ENCODE measurements at places on chromosomes 5 and 9.
A peak's percentile ranks its signal among the peaks of the same experiment; 100 is the strongest.

- no peak for DNase-seq
These were observed 13.4 kb upstream of the TSC1 start for GRCh38 chr9:132957805-132958204.

DNA sequence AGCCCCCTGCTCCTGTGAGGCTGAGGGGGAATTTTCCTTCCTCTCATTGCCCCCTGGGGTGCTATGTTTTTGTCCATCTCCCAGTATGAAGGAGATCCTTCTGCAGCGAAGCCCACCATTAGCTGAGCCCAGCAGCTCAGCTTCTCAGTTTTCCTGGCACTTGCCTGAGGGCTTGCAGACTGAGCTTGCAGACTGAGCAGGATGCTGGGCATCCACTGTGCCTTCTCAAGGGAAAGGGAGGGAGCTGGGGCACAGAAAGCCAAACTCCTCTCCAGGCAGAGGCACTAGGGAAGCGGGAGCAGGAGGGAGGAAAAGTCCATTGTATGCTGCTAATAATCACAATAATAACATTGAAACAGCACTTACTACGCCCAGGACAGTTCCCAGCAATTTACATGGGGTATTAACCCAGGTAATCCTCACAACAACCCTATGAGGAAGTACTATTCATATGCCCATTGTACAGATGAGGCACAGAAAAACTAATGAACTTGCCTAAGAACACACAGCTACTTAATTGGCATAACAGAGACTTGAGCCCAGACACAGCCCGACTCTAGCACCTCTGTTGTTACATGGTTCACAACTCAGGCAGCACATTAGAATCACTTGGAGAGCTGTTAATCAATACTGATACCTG, 86.9 kb upstream of the SSBP2 start:
- no peak for DNase-seq

DNA sequence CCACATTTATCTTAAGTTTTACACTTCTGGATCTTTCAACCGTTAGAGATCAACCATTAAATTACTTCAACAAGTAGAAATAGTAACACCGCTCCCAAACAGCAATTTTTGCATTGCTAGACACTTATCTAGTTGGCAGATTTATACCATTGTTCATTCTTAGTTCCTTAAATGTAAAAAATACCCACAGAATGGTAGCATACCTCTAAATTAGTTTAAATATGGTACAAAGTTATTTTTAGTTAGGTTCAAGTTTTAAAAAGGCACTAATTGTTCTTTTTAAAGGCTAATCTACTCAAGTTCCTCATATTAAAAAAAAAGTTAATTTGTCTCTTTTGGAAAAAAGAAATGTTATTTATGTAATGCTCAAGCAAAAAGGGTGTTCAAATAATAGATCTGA, 8.1 kb downstream of the PFDN1 start:
- no peak for DNase-seq

GRCh38 chr9:124932333-124932732, 8.6 kb downstream of the GOLGA1 start:
- no peak for DNase-seq

GRCh38 chr9:122127396-122127798, 32.2 kb downstream of the NDUFA8 start:
- DNase-seq = no peak

- DNase-seq = no peak
These were observed 2.9 kb downstream of the RPS23 start for GRCh38 chr5:82275216-82275664.

DNA sequence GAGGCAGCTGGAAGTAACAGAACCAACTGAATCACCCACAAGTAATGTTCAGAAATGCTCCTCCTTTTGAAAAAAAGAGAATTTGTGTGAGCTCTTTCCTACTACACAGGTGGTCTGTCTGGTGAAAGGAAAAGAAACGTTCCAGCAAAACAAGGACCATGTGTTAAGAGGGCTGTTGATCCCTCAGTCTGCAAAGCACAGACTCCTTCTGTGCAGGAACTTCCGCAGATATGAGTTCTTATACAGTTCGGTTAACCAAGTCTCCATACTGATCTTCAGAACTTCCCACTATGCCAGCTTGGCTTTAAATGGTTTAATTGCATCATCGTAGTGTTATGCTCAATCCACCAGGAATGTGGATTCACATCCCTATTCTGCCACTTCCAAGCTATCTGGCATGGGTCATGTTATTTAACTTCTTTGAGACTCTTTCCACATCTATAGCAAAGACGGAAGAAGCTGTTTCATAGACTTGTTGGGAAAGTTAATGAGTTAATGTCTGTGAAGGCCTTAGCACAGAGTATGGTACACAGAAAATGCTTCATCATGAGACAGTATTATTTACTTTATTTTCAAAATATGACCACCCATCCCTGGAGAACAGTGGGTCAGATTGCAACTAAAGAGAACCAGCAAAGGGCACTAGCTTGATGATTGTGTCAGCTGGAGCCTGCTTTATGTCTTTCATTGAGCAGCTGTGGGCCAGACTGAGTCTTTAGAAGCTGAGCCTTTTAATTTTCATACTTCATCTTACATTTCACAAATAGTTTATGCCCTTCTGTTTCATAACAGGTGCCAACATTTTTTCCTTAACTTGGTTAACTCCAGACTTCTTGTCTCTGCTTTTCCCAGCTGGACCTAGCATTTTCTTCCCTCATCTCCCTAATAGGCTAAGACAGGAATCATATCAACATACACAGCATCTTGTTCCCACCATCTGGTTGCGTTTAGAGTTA, 89.9 kb downstream of the MAMDC2 start:
- DNase-seq = no peak

- DNase-seq = no peak
These were observed 6.5 kb upstream of the HMCN2 start for GRCh38 chr9:130259044-130259443.

DNA sequence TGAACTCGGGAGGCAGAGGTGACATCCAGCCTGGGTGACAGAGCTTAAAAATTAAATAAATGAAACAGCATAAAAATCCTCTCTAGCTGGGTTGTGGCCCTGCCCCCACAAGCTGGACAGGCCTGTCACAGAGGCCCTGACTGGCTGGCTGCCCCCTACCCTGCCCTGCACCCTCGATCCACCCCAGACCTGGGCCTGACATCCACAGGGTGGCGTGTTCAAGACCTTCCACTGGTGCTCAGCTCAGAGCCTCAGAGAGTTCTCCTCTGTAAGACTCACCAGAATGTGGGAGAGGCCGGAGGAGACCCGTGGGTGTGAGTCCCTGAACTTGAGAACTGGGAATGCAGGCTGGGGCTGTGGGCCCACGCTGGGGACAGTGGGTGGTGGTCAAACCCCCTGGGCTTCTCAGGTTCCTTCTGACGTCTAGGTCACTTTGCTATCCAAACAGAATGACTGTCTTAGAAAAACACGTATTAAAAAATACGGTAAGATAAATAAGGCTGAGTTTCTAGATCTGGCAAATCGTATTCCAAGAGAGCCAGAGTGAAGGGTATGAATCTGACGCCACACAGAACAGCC, 9.7 kb upstream of the WDR38 start:
- peak; percentile 81 for DNase-seq

- no peak for DNase-seq
These were observed 92.8 kb downstream of the SNX18 start for GRCh38 chr5:54610197-54610944.

- DNase-seq = no peak
These were observed 61.3 kb downstream of the BOD1 start for GRCh38 chr5:173554989-173555705.

GRCh38 chr5:88502179-88503040, 233.8 kb upstream of the TMEM161B start:
- no peak for DNase-seq

DNA sequence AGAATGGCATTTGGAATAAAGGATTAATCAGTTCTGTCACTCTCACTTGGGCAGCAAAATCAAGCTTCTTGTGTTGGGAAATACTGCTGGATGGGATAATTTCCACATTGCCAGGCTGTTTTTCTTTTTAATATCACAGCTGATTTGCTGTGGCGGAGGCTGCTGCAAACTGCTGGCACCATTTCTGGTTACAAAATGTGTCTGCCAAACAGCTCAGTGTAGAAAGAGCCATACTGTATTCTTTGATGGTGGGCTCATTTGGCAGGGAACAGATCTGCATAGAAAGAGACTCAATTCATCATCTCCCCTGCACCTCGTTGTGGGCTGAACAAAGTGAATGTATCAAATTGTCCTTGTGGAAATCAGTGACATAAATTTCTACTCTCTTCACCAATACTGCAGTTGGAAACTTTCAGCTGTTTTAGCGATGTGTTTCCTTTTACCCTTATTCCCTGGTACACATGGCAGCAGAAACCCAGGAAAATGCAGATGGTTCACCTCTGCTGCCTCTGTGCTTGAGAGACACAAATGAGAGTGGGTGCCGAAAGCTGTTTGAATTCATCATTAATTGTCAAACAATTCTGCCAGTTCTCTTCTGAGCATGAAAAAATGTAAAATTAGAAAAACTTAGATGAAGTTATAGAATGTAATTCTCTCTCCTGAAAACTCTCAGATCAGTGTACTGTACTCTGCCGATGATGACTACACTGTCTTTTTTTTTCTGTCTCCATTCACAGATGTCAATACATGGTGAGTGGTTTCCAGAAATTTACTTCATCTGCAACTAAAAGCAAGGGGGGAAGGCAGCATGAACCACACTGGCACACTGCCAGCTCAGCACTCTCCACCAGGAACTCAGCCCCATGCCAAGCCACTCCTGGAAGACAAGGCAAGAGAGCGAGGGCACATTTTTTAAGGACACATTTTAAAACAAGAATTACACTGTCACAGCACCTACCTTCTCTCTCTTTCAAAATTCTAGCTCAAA, 75.0 kb downstream of the HMHB1 start:
- no peak for DNase-seq

DNA sequence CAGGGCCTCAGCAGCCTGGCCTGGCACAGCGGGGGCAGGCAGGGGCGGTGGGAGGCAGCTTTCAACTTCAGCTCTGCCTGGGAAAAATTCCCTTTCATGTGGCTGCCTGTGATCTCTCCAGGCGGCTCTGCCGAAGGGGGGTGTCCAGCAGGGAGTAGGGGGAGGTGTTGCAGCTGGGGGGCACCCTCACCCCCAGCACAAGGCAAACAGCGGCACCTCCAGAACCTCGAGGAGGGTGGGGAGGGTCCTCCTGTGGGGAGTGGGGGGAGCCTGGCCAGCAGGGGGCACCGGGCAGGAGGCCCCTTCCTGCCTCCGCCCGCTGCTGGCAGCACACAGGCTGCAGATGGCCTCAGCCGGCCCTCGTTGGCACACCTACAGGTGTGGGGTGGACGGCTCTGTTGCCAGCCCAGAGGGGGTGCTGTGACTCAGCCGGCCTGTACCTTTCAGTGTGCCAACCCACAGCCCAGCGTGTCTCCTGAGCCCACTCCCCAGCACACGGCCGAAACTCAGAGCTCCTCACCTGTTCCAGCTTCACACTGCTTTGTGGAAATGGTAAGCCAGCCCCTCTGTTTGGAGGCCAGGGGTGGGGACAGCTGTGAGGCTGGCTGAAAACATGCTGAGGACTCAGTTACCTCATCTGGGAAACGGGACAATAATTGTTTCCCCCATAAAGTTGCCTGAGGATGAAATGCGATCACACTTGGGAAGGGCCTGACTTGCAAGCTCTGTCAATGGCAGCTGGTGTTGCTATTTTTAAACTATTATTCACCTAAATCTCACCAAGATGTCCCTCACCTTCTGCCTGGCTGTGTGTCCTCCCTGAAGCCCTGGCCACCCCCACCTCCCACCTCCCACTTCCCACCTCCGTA, 37.0 kb downstream of the CXXC5 start:
- DNase-seq = no peak

GRCh38 chr9:6779417-6780241, 21.9 kb downstream of the KDM4C start:
- no peak for DNase-seq

- DNase-seq = no peak
These were observed 122.8 kb upstream of the MAP3K1 start for GRCh38 chr5:56692359-56693219.

GRCh38 chr9:106893088-106893487, 30.1 kb downstream of the ZNF462 start:
- DNase-seq = no peak

GRCh38 chr5:162888268-162888667, 549.1 kb upstream of the CCNG1 start:
- no peak for DNase-seq

DNA sequence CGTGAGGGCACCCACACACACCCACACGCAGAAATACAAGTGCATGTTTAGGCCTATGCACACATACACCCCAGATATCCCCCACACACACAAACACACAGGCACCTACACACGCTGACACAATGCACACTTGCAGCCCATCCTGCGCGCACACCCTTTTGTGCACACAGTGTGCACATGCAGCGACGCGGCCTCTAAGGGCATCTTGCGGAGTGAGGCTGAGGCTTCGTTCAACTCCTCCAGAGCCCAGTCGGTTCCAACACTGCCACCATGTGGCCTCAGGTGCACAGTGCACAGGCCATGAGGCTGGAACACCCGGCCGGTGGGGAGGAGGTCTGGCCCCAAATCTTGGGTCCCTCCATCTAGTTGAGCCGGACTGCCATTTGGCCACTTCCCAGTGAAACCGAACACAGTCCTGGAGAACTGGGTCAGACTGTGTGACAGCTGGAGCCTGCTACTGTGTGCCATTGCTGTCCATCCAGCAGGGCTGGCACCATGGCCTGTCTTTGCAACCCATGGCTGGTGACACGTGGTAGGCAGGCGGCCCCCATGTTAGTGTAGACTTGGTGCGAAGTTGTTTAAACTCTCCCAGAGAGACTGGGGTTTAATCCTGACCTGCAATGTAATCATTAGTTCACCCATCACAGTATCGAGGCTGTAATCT, 97.7 kb upstream of the MVB12B start:
- DNase-seq = peak; percentile 36

DNA sequence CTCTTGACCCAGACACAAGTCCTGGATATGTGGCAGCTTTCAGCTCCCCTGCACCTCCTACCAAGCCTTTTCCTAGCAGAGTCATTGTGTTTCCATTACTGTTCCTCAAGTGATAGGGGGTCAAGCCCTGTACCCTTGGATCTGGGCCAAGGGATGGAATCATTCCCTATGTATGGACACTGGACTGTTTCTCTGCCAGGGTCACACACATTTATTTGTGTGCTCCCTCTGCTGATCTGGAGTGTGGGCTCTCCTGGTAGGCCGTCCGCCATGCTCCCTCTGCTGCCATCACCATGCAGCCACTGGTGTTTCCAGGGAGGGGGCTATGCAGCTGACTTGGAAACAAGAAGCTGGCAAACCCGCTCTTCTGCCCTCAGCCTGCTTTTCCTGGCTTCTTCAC, 9.5 kb downstream of the GM2A start:
- no peak for DNase-seq

DNA sequence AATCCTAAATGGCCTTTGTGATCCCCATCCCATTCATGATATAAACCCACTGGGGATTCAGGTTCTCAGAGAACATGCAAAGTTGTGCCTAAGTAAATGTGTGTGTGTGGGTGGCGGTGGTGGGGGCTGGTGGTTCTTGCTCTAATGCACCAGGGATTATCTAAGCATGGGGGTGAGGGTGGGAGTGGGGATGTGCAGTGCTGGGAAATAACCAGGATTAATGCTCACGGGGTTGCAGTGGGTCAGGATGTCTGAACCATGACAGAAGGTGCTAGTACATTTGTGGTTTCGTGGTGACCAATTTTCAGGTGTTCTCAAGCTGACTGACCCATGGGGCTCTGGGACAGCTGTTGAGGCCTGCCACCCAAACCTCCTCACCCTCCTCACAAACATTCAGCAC, 101.0 kb downstream of the ZNF608 start:
- no peak for DNase-seq

GRCh38 chr5:170195961-170196360, 36.8 kb upstream of the C5orf58 start:
- no peak for DNase-seq

GRCh38 chr5:119022017-119022745, 33.8 kb upstream of the DTWD2 start:
- DNase-seq = no peak

- no peak for DNase-seq
These were observed 33.7 kb upstream of the CSF1R start for GRCh38 chr5:150120062-150120441.

GRCh38 chr9:69811351-69811868, 9.2 kb upstream of the CFAP95 start:
- DNase-seq = no peak

All from smooth muscle cell of the brain vasculature (primary cell).